NCI-H2081 treated with DMSO at 0.1 percent for 48 hours (cell line): ENCODE measurements at places on chromosomes 6 and 20.

GRCh38 chr20:61736751-61737310 lies 328.9 kb downstream of the TAF4 start:
- DNase-seq: no peak

GRCh38 chr20:15843777-15844176 lies 729.5 kb downstream of the KIF16B start:
- no peak for DNase-seq

DNA sequence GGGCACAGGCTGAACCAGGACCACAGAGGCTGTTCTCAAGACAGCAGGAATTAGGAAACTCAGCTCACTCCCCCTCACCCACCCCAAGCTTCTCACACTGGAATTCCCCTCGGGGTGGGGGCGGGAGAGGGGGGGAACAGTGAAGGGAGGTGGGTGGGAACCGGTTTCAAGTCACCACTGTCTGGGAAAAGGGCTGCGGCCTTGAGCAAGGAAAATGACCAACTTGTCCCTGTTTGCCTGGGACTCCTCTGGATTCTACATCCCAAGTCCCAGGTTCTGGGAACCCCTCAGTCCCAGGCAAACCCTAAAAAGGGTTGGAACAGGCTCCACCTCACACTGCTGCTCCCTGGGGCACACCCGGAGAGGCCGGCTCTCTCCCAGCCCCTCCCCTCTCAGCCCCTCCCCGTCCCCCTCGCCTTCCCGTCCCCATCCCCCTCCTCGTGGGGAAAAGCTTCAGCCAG lies 230.7 kb downstream of the TFAP2C start:
- no peak for DNase-seq

DNA sequence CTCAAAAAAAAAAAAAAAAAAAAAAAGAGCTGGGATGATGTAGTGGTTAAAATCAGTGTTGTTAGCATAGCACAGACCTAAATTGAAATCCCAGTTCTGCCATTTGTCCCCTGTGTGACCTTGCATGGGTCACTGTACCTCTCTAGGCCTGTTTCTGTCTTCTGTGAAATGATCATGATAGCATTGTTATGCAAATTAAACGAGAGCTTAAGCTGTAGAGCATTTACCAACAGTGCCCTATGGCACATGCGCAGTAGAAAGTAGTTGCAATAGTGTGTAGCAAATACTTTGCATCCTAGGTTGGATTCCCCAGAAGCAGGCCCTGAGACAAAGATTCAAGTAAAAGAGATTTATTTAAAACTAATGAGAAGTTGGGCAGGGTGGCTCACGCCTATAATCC lies 7.3 kb downstream of the PSORS1C2 start:
- no peak for DNase-seq

DNA sequence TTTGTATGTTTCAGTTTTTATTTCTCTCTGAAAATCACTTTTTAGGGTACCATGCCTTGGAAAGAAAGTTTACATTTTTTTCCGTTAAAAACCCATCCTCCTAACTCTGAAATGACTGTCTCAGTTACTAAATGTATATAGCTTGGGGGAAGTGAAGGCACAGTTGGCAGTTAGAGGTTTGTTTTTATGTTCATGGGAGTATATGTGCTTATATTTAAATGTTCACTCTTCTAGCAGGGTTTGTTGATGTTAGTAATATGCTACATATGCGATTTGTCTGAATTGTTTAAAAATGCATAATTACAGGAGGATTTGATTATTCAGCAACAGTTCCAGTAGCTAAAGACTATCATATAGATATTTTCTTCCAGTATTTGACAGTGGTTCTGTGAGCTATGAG lies 31.1 kb downstream of the CDKAL1 start:
- DNase-seq: no peak
